ENCODE measurements at places on chromosomes 13 and 19.

DNA sequence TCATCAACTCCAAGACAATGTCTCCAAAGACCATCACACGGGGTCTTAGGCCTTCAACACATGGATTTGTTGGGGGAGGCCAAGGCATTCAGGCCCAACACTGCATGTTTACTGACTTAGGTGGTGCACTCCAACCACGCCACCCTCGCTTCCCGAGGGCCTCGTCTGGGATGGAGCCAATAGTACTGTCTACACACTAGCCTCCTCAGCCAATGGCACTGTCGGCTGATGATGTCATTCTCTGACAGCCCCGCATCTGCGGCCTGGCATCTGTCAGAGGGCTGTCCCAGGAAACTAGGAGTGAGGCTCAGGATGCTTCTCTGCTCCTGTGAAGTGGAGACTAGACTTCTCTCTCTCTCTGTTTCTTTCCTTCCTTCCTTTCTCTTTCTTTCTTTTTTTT, 96.6 kb downstream of the TEX26 start:
- no peak for DNase-seq

DNA sequence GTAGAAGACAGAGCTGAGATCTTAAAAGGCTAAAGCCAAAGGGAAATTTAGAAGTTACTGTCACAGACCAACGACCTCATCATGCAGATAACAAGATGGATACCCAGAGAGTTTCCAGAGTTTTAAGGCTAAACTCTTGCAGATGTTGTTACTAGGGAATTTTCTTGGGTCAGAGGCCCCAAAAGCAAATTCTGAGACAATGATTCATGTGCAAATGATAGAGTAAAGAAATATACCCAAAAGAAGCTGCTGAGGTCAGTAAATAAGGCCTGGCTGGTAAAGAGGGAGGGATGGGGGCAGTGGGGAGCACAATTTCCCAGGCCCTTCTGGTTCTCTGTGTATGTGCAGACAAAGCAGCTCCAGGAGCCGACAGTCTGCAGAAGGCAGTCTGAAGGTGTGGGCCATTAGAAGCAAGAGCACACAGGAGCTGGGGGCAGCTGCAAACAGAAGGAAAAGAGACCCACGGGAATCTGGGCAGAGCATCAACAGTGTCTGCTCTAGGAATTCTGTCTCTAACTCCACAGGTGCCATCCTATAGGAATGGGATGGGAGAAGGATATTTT, 330.8 kb downstream of the TBC1D4 start:
- no peak for DNase-seq

DNA sequence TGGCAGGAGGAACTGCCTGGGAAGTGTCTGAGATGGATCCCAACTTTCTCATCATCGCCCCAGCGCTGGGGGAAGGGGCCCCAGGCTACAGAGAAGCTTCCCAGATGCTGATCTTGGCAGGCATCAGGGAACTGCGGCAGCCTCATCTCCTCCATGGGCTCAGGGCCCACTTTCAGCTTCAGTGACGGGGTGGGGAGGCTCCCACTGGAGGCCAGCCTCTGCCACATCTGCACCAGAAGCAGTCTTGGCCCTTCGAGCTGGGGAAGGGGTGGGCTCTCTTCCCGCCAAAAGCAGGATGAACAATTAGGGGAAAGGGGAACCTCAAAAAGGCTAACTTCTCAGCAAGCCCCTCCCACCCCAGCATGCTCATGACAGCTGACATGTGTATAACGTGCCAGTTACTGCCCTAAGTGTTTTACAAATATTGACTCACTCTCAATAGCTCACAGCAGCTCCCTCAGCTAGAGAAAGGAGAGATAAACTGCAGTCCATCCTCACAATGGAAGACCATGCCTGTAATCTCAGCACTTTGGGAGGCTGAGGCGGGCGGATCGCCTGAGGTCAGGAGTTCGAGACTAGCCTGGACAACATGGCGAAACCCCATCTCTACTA, 7.1 kb upstream of the S1PR2 start:
- no peak for DNase-seq

DNA sequence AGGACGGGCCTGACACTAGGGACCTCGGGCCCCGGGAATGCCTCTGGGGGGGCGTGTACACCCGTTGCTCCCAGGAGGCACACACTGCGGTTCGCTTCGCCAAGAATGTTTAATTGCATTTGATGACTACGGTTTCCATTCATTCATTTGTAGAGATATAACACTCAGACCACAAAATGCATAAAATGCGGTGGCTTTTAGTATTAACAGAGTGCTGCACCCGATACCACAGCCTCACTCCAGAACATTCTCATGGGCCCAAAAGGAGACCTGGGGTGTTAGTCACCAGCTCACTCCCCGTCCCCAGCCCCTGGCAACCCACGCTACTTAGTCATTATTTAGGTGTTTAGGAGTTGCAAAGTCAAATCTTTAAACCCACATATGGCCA, 21.8 kb downstream of the HCN2 start:
- no peak for DNase-seq

DNA sequence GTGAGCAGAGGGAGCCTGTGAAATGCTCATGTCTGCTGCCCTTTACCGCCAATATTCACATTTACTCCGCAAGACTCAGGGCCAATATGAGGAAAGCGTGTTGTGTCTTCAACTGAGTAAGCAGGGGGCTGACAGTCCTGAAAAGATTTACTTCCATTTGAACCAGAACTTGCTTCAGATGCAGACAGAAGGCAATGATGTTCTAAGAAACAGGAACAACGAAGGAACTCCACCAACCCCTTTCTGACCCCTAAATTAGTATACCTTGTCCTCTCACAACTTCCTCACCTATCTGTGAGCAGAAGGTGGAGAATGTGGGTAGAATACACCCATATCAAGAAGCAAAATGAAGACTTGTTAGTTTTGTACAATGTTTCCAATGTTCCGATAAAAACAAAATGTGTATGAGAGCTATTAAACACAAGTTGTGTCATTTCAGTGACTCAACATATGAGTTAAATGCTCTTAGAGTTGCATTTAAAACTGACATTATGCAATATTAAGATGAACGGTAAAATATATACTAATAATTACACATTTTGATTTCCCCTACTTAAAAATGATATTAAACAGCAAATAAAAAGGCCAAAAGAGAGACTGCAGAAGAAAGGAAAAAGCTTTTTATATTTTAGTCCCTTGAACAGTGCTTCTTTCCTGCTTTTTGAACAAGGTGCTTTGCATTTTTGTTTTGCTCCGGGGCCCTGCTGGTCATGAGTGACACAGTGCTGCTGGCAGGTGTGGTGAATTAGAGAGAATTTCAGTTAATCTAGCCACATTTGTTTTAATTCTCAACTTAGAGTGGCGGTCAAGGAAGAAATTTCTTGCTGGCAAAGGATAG, 16.0 kb downstream of the TMEM272 start:
- DNase-seq: no peak

Data from DMS 273 treated with DMSO at 0.1 percent for 48 hours (cell line).